ENCODE measurements at places on chromosomes 7 and 10. TPM values are rescaled to one million over a fixed set of nuclear protein-coding genes. Genes with fewer than 3 reads are reported as not detected.
A peak's percentile ranks its signal among the peaks of the same experiment; 100 is the strongest.

The GPR37 gene
- not detected for total RNA-seq

The FGFR2 gene
- 0.70 TPM for total RNA-seq

The LARP4B gene
- total RNA-seq, result 58.9 TPM

GRCh38 chr7:14196555-14196954, 207.1 kb upstream of the ETV1 start:
- no peak for DNase-seq

GRCh38 chr7:64686493-64687184, 20.7 kb downstream of the ZNF107 start:
- peak; percentile 15 for DNase-seq
